Posterior vena cava (tissue), 2 donors: ENCODE measurements at places on chromosomes 3 and 15. TPM values are rescaled to one million over a fixed set of nuclear protein-coding genes. Genes with fewer than 3 reads are reported as not detected.

Gene DZIP3
- 11.8 TPM for total RNA-seq

Gene TTLL13
- not detected for total RNA-seq

Gene GOLGA6L4
- total RNA-seq, result 5.0 TPM

Gene FGD5
- total RNA-seq, result 34.7 TPM

Gene FETUB
- total RNA-seq, result 0.90 TPM

Gene TCF12
- 102 TPM for total RNA-seq

Gene DGKG
- total RNA-seq, result 16.7 TPM

Gene REC114
- not detected for total RNA-seq

Gene XRN1
- 42.0 TPM for total RNA-seq

Gene A4GNT
- not detected for total RNA-seq

Gene MESP1
- total RNA-seq, result 0.52 TPM

Gene COPS2
- total RNA-seq, result 80.8 TPM

Gene CKMT1A
- total RNA-seq, result not detected

Gene KIF9
- total RNA-seq, result 4.7 TPM

Gene TRPM1
- not detected for total RNA-seq

Gene SLC2A2
- total RNA-seq, result not detected

Gene RTP1
- not detected for total RNA-seq

Gene GOLGA8J
- total RNA-seq, result not detected
